ENCODE measurements at places on chromosomes 6 and 20.

DNA sequence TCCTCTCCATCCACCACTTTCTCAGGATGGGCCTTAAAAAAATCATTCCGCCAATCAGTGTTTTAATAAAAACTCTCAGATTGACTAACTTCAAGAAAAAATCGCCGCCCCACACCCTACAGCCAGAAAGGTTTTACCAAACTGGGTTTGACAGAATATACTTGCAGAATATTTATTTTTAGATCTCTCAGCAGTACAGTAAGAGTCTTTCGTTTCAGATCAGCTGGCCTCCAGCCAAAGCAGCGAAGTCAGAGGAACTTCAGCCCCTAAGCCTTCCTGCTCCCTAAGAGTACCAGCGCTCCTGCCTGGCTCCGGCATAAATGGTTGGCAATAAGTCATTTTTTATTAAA lies 24.7 kb downstream of the TBC1D7 start:
- no peak for DNase-seq

DNA sequence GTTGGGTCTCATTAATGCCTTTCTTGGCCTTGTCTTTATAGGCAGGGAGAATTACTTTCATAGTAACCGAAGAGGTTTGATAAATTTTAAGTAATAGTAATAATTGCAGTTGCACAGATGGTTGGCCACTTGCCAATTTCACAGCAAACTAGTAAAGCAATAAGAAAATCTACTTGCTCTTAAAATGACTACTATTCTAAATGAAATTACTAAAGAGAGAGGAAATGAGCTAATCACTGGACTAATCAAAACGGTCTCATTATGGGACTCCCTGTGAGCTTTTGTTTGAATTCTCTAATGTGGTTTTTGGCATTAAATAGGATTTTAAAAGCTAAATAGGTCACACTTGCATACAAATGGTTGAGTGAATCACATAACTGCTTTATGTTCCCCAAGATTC lies 227.4 kb upstream of the PLN start:
- DNase-seq = no peak

- no peak for DNase-seq
Observed at GRCh38 chr6:138518054-138518453, 18.8 kb upstream of the NHSL1 start.

DNA sequence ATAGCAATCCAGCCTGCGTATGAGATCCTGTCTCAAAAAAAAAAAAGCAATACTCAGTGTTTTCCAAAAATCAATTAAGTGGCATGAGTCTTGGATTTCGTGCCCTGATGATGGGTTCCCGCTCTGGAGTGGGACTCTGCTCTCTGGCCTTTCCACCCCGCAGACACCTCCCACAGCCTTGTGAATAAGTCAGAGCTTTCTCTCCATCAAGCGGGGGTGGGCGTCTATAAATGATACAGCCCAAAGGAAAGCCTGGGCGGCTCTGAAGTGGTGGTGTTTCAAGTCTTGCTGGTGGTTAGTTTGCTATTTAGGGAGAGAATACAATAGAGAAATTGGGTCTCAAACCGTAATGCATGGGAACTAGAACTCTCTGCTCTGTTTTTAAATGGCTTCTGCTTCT lies 52.5 kb upstream of the TAGAP start:
- DNase-seq = peak; percentile 56

- DNase-seq = no peak
Observed at GRCh38 chr6:22666586-22666985, 97.2 kb downstream of the HDGFL1 start.

DNA sequence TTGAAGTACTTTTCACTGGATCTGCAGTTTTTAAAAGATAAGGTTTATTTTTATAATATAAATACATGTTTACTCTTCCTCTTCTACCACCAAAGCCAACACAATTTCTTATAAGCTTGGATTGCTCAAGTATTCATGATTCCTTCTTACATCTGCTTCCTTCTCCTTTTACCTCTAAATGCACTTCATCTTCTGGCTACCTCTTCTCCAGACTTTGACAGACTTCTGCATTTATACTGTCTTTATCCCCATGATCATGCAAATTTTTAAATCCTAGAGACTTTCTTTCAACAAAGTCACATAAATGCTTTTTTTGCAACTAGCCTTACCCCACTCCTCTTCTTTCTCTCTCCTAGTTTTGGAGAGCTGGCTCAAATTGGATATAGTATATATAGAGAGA lies 142.9 kb downstream of the TFAP2B start:
- no peak for DNase-seq

DNA sequence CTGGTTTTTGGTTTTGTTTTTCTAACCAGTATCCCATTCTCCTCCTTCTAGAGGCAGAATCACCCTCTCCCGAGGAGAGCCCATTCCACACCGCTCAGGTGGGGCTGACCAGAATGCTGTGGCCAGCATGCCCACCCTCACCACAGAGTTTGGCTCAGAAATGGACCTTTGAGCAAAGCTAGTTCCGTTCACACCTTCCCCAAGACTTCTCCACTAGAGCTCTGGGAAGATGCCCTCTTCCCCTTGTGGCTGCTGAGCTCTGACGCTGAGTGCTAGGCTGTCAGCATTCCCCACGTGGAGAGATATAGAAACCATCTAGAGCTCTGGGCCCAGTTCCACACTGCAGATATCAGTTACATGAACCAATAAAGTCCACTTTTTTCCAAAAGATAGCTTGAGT lies 7.9 kb downstream of the GPLD1 start:
- no peak for DNase-seq

- no peak for DNase-seq
Observed at GRCh38 chr6:32718879-32719278, 22.3 kb upstream of the HLA-DQA2 start.

- no peak for DNase-seq
Observed at GRCh38 chr6:159977255-159977903, 8.5 kb downstream of the IGF2R start.

GRCh38 chr20:54126806-54127655 lies 46.8 kb downstream of the CYP24A1 start:
- DNase-seq = no peak

GRCh38 chr6:79810185-79810705 lies 137.1 kb downstream of the ELOVL4 start:
- DNase-seq = no peak

DNA sequence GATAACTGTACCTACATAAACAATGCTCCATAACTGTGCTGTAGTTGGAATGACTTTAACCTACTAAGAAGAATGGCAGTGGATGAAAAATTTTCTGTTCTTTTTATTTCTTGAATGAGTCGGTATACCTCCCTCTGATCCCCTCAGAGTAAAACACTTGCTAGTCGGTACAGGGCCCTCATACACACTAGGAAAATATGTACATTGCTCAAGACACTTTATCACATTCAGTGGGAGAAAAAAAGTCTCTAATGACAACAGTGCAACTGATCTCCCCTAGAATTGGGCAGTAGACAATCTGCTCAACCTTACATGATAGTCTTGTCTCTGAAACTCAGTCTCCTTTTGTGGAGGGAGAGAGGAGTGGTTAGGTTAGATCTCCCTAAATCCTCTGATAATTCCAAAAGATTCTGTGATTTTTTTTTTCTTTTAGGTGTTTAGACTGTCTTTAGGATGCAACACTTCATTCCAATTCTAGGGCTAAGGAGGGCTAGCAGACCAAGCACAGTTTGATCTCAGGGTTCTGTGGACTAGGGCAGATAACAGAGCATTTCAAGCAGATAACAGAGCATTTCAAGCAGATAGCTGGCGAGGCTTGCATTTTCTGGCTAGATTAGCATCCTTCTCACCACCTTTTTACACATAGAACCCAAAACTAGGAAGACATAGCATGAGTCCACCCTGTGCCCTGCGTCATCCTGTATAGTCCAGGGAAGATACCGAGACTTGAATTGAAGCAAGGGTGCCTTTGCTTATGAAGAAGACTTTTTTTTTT lies 100.3 kb upstream of the TNFAIP3 start:
- no peak for DNase-seq

DNA sequence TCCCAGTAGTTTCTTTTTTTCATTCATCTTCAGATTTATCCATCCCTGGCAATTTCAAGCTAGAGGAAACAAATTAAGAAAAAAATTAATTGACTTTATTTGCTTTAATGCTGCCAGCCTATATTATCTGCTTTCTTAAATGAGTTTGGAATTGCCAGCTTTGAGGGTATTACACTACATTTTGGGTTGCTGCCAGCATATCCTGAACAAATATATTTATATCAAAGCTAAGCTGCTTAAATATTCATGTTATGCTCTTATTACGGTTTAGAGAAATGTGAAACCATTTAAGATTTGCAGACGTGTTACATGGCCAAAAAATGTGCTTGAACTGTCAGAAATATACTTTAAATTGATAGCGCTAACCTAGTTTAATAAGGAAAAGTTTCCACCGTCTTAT lies 59.7 kb downstream of the GRIK2 start:
- no peak for DNase-seq

DNA sequence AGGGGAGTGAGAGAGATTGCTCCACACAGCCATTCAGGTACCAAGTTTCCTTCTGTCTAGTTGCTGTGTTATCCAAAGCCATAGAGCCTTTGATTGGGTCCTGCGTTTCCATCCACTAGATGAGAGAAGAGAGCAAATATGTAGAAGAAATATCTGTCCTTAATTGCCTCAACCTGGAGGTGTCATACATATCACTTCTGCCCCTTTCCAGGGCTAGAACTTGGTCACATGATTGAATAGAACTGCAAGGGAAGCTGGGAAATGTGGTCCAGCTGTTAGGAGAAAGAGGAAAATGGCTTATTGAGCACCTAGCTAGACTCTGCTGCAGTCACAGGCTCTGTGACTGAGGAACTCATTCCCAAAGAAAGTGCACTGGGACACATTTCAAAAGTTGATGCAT lies 115.6 kb upstream of the JAG1 start:
- no peak for DNase-seq

Measured in activated CD4-positive, alpha-beta T cell treated with anti-CD3 and anti-CD28 coated beads for 24 hours (primary cell).